CD4-positive, alpha-beta T cell treated with Interleukin-4 for 4 hours (primary cell): ENCODE measurements at places on chromosomes 12 and 14.

GRCh38 chr14:36320897-36321381 lies 502 bp upstream of the MBIP start:
- no peak for DNase-seq

GRCh38 chr12:1666215-1666614 lies 24.7 kb upstream of the ADIPOR2 start:
- DNase-seq: no peak

DNA sequence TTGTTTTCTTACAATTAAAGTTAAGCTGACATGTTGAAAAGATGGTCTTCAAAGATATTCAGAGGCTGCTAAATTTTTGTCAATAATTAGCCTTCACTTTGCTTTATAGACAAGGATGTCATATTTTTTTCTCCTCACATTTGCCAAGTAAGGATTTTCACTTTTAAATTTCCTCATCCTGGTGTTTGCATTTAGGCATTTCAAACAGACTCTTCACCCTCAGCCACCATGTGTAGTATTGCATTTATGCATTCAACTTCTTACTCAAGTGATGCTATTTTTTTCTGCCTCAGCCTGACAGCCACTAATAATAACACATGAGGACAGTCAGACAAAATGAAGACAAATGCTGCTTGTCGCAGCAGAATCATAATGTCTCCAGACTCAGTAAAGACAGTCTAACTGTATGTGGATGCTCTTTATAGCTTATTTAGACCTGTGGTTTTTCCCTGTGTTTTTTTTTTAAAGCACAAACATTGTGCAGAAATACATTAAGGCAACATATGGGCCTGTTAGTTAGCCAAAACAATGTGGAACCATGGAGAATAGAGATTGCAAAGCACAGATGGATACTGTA lies 481.5 kb downstream of the NPAS3 start:
- DNase-seq: no peak

GRCh38 chr12:94092516-94093241 lies 55.7 kb upstream of the PLXNC1 start:
- no peak for DNase-seq

DNA sequence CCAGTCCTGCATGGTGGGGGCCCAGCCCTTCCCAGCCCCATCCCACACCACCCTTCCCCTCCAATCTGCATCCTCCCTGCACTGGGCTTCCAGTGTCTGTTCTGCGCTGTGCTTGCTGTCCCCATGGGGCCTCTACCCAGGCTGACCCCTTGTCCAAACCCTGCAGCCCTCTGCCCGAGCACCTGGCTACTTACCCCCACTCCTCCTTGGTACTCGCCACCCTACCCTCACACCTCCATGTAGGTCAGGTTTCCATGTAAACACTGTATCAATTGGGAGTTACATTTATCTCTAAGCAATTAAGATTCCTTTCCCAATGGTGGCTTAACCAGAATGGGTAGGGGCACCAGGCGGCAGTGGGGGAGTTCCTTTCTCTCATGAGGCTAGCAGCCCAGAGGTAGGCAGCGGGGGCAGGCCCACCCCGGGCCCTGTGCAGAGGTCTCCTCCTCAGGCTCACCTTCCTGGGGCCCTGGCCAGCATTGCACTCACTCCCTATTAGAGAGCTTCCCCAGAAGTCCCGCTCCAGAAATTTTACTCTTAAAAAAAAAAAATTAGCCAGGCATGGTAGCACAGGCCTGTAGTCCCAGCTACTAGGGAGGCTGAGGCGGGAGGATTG lies 76.6 kb upstream of the CCND2 start:
- no peak for DNase-seq

DNA sequence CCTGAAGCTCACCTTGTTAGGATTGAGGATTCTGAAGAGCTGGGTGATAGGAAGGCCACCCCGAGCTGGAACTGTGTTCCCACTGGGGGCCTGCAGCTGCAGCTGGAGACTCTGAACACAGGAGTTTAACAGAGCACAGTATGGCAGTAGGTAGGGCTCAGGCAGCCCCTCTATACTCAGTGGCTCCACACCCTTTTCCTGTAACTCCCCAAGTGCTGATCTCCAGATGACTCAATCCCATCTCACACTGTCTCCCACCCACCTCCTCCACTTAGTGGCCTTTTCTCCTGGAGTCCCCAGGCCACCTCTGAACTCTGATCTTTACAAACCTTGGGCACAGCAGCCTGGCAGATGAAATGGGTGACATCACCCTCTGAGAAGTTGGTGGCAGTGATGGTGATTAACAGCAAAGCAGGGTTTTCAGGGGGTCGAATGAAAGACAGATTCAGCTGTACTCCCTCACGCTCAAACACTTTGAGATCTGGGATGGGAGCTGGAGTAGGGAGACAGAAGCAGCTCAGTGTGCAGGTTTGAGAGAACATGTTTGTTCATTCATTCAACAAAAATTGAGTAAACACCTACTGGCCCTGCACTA lies 4.0 kb downstream of the THTPA start:
- DNase-seq: no peak

GRCh38 chr14:44151130-44151820 lies 355.8 kb downstream of the FSCB start:
- no peak for DNase-seq

- no peak for DNase-seq
Measured at GRCh38 chr12:12671850-12672660, 23.9 kb downstream of the GPR19 start.

DNA sequence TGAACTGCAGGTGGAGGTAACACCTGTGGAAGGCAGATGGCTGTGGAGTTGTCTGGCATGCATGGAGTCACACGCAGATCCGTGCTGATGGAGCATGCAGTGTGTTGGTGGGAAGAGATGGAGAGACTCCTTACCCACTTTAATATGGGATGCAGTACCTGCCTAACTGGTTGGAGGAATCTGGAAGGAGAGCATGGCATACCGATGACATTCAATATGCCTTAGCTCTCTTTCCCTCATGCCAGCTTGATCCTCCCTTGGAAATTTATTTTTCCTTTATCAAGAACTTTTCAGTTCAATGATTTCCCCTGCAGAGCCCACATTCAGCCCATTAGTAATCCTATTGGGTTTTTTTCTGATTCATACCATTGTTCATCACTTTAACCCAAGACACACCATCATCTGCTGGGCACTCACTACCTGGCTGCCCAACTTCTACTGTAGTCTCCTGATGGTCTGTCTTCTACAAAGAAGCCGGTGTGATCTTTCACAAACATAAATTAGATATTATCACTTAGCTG lies 25.9 kb upstream of the NR2C1 start:
- no peak for DNase-seq

GRCh38 chr12:85301051-85301450 lies 21.0 kb downstream of the ALX1 start:
- DNase-seq: no peak

GRCh38 chr14:68580671-68581070 lies 212.2 kb downstream of the ZFP36L1 start:
- DNase-seq: no peak

GRCh38 chr12:98909746-98910145 lies 264.7 kb downstream of the APAF1 start:
- no peak for DNase-seq

GRCh38 chr12:70590549-70591226 lies 46.5 kb downstream of the PTPRB start:
- DNase-seq: no peak

DNA sequence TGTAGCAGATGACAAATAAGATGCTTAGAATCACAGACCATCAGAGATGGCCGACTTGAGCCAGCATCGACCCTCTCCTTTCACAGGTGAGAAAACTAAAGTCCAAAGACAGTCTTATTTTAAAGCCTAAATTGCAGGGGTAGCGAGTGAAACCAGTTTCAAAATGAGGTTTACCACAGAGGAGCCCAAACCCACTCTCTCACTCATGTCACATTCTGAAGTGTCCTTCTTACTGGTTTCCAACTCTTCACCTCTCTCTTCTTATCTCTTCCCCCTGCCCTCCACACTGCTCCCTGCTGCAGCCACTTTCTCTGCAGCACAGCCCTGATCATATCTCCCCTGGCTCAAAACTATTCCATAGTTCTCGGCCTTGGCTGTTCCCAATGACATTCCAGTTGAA lies 57.0 kb upstream of the NID2 start:
- DNase-seq: no peak

DNA sequence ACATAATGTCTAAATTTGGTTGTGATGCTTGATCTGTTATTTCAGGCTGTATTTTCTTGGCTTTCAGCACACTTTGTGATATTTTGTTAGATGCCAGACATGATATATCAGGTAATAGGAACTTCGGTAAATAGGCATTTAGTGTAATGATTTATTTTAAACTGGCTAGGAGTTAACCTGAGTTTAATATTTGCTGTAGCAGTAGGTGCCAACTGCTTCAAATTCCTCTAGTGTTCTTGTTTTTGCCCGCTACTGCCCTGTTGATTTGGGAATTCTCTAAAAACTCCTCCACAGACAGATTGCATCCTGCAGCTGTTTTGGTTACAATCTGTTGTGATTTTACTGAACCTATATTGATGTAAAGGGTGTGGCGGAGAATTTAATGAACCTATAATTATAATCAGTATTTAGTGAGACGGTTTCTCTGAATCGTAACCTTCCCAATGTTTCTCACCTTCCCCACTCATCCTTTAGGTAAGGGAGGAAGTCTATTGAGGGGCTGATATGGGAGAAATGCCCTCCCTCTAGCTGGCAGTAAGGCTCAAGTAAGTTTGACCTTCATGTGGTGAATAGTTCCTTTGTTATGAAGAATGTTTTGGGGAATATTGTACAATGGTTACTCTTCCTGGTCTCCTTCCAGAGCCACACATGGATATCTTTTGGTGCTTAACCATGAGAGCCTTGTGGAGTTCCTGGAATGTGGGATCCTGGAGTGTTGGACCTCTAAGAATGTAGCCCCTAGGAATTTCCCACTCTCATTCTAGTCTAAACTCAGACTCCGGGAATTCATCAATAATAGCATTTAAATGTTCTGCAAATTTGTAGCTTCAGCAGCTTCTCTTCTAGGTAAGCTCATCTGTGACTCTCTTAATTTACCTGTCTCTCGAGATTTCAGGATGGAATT lies 634.1 kb downstream of the FSCB start:
- no peak for DNase-seq

DNA sequence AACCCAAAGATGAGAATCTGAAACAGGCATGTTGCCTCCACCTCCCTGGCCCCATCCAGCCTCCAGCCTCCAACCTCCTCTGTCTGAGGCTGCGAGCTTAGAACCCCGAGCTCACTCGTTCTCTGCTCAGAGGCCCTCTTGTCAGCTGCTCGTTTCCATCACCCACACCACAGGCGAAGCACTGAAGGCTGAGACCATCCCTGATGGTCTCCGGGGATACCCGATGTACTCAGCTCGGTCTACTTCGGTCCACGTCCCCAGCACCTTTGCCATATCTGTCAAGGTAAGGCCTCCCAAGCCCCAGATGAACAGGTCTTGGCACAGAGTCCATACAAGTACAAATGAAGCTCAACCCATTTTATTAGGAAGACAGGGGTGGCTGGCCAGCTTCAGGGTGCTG lies 72.4 kb downstream of the TTC7B start:
- no peak for DNase-seq

DNA sequence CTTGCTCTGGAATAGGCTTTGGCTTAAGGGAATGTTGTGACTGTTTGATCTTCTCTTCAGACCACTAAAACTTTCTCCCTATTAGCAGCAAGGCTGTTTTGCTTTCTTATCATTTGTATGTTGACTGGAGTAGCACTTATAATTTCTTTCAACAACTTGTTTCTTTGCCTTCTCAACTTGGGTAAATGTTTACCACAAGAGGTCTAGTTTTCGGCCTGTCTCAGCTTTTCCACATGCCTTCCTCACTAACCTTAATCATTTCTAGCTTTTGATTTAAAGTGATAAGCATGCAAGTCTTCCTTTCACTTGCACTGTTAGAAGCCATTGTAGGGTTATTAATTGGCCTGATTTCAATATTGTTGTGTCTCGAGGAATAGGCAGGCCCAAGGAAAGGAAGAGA lies 126.7 kb upstream of the AEBP2 start:
- no peak for DNase-seq

GRCh38 chr12:83827193-83827592 lies 1085.4 kb downstream of the SLC6A15 start:
- DNase-seq: no peak

DNA sequence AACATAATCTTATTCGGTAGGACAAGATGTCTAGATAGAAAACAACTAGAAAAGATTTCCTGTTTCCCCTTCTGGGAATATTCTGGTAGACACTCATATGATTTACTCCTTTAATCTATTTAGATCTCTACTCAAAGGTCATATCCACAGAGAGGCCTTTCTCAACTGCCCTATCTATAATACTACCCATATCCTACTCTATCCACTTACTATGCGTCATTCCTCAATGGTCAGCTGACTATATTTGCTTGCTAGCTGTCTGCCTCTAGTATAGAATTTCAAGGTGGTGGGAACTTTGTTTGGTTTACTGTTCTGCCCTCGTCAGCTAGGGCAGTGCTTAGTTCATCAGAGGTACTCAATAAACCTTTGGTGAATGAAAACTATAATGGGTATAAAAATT lies 157.8 kb upstream of the PKP2 start:
- no peak for DNase-seq

- DNase-seq: no peak
Measured at GRCh38 chr12:54602661-54603060, 14.2 kb upstream of the PPP1R1A start.

DNA sequence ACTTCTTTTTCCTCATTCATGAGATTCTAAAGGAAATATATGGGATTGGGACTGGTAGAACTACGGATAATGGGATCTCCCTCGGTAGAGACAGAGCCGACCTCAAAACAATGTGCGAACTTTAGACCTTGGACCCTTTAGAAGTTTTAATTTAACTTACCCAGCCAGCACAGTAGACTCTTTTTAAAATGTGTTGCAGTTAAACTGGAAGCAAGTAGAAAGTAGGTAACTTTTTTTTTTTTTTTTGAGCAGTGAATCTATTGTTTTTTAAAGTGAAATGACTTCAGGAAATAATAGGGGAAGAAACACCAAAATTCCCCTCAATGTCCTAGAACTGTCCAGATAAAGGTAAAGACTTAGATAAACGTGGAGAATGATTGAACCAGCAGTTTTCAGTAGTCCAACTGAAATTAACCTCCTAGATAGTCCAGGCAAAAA lies 1.1 kb upstream of the ATXN2 start:
- no peak for DNase-seq

- no peak for DNase-seq
Measured at GRCh38 chr12:30437616-30438015, 258.1 kb downstream of the IPO8 start.

DNA sequence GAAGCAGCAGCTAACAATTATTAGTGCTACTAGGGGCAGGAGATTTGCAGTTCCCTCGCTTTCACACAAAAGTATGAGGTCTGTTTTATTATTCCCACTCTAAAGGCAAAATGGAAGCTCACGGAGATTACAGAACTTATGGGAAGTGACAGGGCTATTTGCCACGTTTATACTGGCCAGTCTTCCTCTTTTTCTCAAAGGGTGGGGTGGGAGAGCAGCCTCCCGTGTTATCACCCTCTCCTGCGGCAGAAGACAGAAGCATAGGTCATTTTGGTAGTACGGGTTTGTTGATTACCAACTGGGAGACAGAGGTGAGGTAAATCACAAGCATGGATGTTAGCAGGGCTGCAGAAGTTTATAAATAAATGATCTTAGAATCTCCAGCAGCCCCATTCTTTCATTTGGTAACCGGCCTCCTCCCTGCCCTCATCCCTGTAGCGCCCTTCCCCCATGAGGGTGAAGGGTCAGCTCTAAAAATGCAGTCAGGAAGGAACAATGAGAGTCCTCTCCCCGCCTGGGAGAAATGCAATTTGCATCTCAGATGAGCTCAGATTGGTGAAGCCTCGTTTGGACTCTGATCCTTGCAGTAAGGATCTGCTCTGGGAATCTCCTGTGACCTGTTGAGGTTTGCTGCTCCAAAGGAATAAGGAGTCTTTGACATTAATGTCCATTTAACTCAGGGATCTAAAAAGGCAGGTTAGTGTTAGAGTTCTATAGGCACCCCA lies 44.7 kb upstream of the SINHCAF start:
- no peak for DNase-seq

- no peak for DNase-seq
Measured at GRCh38 chr12:130142736-130143135, 19.5 kb upstream of the FZD10 start.
